ENCODE measurements at places on chromosomes 3 and 15.

DNA sequence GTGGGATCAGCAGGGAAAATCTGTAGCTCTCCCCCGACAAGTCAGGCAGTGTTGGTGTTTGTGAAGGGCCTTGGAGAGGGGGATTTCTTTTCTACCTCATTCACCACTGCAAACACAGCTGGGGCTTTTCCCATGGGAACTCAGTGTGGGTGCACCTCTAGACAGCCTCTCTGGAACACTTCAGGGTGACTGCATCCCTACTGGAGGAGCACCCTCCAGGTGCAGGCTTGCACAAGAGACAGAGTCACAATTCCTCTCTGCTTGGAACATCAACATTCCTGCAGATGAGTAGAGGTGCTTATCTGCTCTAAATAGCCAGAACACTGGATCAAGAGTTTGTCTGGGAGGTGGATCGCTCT, 72.7 kb upstream of the AKAP13 start:
- DNase-seq = no peak

DNA sequence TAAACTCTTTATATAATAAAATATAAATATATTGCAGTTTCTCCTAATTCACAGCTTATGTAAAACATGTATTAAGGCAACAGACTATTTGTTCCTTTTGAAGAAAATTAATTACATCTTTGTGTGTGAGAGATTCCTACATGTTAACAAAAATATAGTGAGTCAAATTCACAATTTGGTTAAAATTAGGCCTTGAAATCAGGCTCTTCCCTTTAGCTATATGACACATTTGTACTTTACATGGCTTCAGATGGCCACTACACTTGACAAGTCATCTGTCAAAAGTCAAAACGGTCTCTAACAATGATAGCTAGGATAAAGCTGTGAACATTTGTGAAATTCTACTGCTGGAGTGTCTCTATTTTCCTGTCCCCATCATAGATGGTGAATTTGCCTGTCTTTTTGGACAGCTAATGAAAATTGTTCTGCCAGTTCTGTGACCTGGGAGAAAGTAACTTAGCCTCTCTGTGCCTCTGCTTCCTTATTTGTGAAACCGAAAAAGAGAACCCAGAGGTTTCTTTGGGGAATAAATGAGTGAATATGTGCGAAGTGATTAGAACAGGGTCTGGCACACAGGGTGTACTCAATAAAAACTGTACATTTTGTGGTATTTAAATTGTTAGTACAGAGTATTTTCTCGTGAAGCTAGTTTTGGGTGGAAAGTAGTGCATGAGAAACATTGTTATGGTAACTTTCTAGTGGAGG, 23.6 kb downstream of the TM4SF4 start:
- DNase-seq = no peak

- DNase-seq = no peak
Observed at GRCh38 chr3:161496508-161496907, at the start of gene OTOL1. Gene OTOL1, plus strand, starts transcription at chr3:161496808. Its CDS starts 0 bp downstream, at chr3:161496808.

DNA sequence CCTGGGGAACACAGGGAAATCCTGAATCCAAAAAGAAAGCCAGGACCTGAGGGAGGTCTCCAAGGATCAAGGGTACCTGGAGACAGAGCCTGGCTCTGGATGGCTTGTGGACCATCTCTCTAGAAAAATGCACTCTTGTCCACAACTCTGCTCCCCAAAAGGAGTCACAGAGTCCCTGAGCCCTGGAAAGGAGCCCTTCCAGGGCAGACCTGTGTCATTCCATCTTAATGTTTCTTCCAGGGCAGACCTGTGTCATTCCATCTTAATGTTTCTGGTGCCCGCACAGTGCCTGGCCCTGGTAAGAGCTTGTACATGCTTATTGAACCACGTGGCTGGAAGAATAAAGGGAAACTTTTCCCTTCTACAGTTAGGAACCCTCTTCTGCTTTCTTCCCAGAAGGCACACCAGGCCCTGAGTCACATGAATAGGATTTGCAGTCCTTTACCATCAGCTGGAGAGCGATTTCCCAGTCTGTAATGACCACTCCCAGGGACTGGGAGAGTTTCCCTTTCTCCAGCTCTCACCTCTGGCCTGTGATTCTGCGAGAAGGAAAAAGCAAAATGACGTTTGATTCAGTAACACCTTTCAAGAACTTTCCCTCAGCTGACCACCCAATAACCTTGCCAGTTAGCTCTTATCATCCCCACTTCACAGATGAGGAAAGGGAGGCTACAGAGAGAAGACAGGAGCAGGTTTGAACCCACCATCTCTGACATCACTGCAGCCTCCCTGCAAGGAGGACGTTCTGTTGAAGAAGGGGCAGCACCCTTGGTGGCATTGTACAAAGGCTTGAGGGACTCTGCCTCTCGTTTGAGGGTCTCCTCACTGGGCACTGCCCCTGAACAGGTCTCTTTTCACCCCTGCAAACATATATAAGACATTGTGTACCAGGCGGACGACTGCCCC, 35.8 kb upstream of the SLCO2A1 start:
- no peak for DNase-seq
